CD8-positive, alpha-beta T cell (primary cell): ENCODE measurements at places on chromosomes 12 and 14. TPM values are rescaled to one million over a fixed set of nuclear protein-coding genes. Genes with fewer than 3 reads are reported as not detected.

ZNF664 gene
- 14.2 TPM for total RNA-seq

RAD9B gene
- total RNA-seq, result 1.5 TPM

CLEC1A gene
- total RNA-seq, result not detected

FOXM1 gene
- total RNA-seq, result 0.83 TPM

FSCB gene
- total RNA-seq, result not detected

TAS2R19 gene
- 0.47 TPM for total RNA-seq

RNASE3 gene
- total RNA-seq, result not detected

SIX4 gene
- total RNA-seq, result not detected

PRKAB1 gene
- 23.7 TPM for total RNA-seq
